ENCODE measurements at places on chromosomes 13 and 19. TPM values are rescaled to one million over a fixed set of nuclear protein-coding genes. Genes with fewer than 3 reads are reported as not detected.

Gene NLRP7
- not detected for total RNA-seq

Gene IL11
- 2.8 TPM for total RNA-seq

- no peaks in the 10 kb centered on the region for H3K36me3 ChIP-seq
- H3K27ac ChIP-seq, result no peak overlapping the region
- peaks cover 37% of the 10 kb centered on the region for H3K27me3 ChIP-seq
- H3K4me1 ChIP-seq, result no peaks in the 10 kb centered on the region
Measured at GRCh38 chr13:39408512-39408911, 194.5 kb downstream of the LHFPL6 start.

GRCh38 chr13:76470991-76471390, 415.2 kb downstream of the KCTD12 start:
- no peaks in the 10 kb centered on the region for H3K27me3 ChIP-seq
- no peak overlapping the region for H3K27ac ChIP-seq
- H3K36me3 ChIP-seq, result no peaks in the 10 kb centered on the region
- H3K4me3 ChIP-seq, result no peak overlapping the region
- no peaks in the 10 kb centered on the region for H3K4me1 ChIP-seq
- no peak for DNase-seq

DNA sequence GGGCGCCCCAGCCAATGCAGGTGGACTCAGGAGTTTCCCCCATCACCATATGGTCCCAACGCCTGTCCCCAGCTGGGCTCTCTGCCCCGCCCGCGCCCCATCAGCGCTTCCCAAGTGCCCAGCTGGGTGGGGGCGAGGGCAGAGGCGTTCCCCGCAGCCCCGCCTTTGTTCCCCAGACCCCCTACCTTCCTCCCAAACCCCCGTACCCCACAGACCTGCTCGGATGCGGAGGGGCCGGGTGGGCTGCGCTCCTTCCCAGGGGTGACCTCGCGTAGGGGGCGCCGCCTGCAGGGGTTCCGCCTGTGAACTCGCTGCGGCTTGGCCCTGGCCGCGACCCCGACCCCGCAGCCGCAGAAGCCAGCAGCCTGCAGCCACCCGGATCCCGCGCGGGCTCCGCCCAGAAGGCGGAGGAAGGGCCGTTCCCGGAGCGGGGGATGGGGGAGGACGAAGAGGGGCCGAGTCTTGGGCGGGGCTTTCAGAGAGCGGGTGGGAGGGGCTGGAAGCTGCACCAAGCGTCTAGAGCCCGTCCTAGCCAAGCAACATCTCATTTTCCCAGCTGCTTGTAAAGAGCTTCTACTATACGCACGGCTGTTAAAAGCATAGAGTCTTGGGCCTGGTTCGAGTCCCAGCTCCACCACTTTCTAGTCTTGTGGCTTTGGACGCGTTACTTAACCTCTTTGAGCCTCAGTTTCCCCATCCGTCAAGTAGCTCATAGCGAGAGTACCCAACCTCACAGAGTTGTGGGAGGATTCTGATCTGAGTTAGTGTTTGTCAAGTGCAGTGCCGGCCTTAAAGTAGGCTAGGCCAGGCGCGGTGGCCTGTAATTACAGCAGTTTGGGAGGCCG, at the start of gene RAB3D:
RAB3D (minus strand) TSS at position 404 of the 845 bp plus-strand sequence. CDS start 2,258 bp downstream, outside the sequence.
- peak; percentile 63 for DNase-seq
- peaks cover 13% of the 10 kb centered on the region for H3K36me3 ChIP-seq
- H3K27ac ChIP-seq, result peak within 1 kb of the TSS; percentile 62
- H3K4me1 ChIP-seq, result peaks cover 21% of the 10 kb centered on the region
- peak within 1 kb of the TSS; percentile 86 for H3K4me3 ChIP-seq

DNA sequence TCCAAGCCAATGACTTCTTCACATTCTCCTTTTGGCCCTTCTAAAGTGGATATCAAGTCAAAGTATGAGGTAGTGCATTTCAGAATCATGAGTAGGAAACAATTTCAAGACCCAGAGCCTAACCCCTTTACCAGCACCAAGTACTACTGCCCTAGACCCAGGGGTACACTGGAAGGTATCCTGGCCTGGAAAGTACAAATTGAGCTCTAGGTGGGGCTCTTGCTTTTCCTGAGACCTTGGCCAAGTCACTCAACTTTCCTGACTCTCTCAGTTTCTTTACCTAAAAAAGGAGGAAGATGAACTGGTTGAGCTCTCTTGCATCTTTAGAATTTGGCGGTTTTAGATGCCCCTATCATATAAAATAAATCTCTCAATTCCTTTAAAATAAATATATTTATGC, 204.7 kb downstream of the FGF14 start:
- no peak overlapping the region for H3K27ac ChIP-seq
- no peak for DNase-seq
- no peaks in the 10 kb centered on the region for H3K4me1 ChIP-seq

GRCh38 chr19:8305798-8306197, 2.4 kb downstream of the CD320 start:
- H3K27ac ChIP-seq, result peak overlapping the region; percentile 86

GRCh38 chr19:39602224-39602623, at the start of gene LGALS13:
LGALS13 (plus strand) TSS chr19:39602524; CDS start chr19:39602569, 45 bp downstream.
- no peak for DNase-seq
- H3K27ac ChIP-seq, result no peak within 1 kb of the TSS
- no peaks in the 10 kb centered on the region for H3K36me3 ChIP-seq
- H3K4me3 ChIP-seq, result no peak within 1 kb of the TSS
- H3K4me1 ChIP-seq, result no peaks in the 10 kb centered on the region

Measured in HCT116 (cell line).